ENCODE measurements at places on chromosomes 11 and 22. TPM values are rescaled to one million over a fixed set of nuclear protein-coding genes. Genes with fewer than 3 reads are reported as not detected.

The ZP1 gene
- polyA plus RNA-seq = 0.35 TPM

The NCAM1 gene
- 79.1 TPM for polyA plus RNA-seq

The PTGDR2 gene
- polyA plus RNA-seq = 0.98 TPM

The OSBP2 gene
- 1.5 TPM for polyA plus RNA-seq

The PDHX gene
- 25.3 TPM for polyA plus RNA-seq

The OR5F1 gene
- polyA plus RNA-seq = not detected

The MRGPRX3 gene
- polyA plus RNA-seq = not detected

The GLYATL2 gene
- 0.35 TPM for polyA plus RNA-seq

The HPS5 gene
- polyA plus RNA-seq = 8.4 TPM

The LDHAL6A gene
- polyA plus RNA-seq = not detected

The RFPL2 gene
- not detected for polyA plus RNA-seq

The OR9G1 gene
- polyA plus RNA-seq = not detected

The MS4A8 gene
- polyA plus RNA-seq = not detected
